ENCODE measurements at places on chromosomes 11 and 22.

DNA sequence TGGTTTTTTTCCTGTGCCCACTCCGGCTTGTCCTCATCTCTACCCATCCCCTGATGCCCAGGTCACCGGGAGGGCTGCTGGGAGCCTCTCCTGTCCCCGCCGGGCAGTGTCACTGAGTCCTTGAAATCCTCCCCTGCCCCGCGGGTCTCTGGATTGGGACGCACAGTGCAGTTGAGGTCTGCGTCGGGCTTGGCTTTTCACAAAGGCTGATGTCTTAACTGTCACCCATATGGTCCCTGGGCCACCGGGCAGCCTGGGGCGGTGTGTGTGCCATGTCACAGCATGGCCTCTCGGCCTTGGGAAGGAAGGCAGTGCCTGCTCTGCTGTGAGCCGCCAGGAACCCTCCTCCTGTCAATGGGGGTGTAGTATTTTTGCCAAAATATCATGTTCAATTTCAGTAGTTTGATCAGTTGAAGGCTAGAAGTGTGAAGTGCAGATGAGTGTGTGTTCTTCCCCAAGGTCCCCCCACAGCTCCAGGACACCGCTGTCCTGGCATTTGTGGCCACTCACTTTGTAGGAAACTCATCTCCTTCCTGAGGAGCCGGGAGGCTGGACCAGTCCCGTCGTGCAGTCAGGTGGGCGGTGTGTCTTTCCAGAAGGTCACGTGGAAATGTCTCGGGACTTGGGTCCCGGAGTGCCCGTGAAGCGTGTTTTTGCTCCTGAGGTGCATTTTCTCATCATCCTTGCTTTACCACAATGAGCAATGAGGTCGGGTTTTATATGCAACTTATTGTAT, 37.6 kb downstream of the CTTN start:
- no peak for DNase-seq

DNA sequence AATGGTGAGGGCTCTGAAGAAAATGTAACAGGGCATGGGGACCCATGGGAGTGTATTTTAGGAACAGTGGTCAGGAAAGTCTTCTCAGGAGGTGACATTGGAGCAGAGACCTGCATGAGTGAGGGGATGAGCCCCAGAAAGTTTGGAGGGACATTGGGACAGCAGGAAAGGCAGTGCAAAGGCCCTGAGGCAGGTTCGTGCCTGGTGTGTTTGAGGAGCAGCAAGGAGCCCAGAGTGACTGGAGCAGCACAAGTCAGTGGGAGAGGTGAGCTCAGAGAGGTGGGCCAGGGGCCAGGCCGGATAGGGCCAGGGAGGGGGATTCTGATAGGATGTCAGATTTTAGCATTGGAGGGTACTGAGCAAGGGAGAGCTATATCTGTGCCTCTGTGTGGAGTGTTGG, 80.0 kb upstream of the CRYBB3 start:
- DNase-seq = no peak

DNA sequence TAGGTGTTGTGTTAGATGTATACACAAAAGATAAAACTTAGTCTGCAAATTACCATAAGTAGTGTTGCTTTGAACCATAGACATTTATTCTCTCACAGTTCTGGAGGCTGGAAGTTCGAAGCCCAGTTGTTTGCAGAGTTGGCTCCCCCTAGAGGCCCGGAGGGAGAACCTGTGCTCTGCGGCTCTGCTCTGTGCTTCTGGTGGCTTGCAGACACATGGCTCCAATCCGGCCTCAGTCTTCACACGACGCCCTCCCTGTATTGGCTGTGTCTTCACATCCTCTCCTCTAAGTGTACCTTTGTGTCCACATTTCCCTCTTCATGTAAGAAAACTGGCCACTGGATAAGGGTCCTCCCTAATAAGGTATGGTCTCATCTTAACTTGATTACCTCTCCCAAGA, 128.4 kb downstream of the OPCML start:
- no peak for DNase-seq

DNA sequence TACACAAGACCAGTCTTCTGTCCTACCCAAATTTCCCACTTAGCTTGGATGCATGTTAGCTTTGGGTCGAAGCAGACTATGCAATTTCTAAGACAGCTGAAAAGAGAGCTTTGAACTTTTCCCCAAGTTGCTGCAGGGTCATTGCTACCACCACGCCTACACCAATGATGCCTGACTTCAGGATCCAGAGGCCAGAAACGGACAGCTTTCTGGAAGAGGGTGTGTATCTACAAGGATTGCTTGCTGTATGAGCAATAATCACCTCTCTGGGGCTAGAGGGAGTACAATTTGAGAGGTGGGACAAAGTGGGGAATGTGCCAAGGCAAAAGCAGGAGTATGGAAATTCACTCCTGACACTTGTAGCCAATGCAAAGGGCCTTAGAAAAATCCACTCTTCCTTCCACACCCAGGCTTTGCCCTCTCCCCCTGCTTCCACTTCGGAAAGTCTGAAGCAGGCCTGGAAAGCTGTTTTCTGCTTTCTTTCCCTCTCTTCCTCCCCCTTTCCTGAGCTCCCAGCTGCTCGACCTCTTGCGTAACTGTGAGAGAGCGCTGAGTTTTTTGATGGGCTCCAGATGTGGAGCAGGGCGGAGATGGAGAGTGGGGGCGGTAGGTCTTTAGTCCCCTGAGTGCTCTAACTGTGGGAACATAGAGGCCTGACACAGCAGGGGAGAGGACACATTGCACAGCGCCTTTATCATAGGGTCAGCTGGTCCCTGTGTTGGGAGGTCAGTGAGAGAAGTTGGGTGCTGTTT, 2.1 kb upstream of the PHLDB1 start:
- DNase-seq = no peak

DNA sequence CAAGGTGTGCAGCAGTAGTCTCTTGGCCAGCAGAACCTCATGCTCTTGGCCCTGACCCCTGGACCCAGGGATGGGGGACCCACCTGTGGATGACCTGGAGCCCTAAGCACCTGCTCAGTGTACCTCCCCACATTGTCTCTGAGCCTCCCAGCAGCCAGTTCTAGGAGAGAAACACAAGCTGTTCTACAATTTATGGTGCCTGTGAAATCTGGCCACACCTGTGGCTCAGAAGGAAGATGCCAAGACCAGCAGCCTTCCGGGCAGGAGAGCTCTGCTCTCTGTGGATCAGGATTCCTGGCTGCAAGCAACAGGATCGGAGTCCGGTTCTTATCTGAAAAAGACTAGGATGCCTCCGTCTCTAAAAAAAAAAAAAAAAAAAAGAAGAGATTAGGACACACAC, 103.6 kb upstream of the ANO1 start:
- DNase-seq = no peak

Measured in CD4-positive, alpha-beta T cell treated with Interleukin-15 for 1 hour (primary cell).